ENCODE measurements at places on chromosomes 5 and 9.

DNA sequence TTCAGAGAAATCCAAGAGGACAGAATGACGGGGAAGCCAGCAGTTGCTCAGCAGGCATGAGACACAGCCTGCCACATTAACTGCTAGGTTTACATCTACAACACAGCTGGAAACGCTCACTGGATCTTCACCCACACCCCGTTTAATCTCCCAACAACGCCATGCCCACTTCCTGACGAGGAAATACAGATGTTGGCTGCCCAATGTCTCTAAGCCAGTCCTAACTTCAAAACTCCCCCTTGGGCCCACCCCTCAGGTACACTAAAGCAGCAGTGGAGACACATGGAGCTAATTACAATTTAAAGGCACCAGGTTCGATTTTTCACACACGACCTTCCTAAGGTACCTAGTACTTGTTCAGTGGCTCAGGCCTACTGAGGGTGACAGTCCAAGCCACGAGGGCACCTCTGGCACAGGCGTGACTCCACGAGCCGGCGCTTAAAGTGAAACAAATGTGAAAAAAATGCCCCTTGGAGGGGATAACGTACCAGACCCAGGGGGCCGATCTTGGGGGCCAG lies 904 bp downstream of the RPL12 start:
- no peak for DNase-seq

DNA sequence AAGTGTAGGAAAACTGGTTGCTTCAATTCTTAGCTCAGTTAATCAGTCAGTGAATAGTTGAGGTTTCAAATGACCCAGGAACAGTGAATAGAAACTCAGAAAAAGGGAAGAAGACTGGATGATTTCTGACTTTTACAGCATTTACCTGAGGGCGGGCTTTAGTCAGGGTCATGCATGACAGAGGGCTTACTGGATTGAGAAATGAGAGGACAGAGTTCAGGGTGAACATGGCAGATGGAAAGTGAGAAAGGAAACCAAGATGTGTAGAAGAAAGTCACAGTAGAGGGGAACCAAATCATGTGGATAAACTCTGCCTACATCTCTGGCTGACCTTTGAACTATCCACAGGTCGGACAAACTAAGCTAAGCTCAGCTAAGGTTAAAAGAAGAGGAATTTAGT lies 596.0 kb downstream of the SEMA5A start:
- DNase-seq = no peak

DNA sequence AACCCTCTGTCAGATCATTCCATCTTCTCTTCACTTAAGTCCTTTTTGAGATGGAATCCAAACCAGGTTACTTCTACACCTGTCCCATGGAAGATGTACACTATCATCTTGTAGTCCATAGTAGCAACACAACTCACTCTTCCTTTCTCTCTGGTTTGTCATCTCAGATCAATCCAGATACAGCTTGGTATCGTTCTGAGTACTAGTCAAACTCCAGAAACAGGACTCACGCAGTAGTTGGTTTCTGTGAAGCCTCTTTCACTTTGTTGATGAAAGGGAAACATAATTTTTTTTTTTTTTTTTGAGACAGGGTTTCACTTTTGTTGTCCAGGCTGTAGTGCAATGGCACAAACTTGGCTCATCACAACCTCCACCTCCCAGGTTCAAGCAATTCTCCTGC lies 484.0 kb downstream of the PRDM9 start:
- no peak for DNase-seq

- no peak for DNase-seq
Observed at GRCh38 chr9:128053560-128053959, 13.6 kb downstream of the NAIF1 start.

GRCh38 chr9:27618066-27618465 lies 44.8 kb upstream of the C9orf72 start:
- DNase-seq = no peak

DNA sequence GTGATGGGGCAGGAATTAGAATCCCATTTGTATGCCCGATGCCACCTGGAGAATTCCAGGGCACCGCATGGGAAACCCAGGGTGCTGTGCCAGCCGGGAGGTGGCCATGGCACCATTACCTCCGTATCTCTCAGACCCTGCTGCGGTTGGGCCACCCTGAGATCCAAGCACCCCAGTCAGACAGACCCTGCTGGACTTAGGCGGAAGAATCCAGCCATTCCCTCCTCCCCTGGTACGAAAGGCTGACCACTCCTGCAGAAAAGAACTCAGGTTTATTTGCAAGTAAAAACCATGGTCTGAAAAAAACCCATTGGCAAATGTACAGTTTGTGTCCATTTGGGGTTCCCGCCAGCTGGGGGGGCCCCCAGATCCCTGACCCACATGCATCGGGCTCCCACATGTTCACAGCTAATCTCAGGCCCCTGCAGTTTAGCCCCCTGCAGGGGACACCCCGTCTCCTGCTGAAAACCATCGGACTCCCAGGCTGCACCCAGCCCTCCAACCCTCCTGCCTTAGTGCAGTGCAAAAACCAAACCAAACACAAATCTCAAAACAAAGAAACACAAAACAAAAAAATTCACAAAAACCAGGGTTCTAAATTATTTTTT lies 23.6 kb upstream of the SARDH start:
- DNase-seq = no peak

DNA sequence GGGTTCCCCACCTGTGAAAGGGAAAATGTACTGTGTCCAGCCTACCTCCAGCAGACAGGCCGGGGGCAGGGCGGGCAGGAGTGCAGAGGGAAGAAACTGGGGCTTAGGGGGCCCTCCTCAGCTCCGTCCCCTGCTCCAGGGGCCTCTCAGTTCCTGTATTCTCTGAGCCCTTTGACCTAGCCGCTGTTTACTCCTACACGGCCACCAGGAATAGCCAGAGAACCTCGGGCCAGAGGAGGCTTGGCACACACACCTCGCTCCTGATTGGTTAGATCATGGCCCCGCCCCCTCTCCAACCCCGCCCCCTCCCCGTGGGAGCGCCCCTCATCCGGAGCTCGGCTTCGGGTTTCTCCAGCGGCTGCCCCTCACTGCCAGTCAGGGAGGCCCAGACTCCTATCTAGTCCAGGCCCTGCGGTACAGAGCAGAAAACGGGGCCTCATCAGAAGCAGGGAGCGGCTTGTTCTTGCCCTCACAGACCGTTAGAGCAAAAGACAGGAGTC lies 2.2 kb downstream of the ST6GALNAC6 start:
- peak; percentile 57 for DNase-seq

DNA sequence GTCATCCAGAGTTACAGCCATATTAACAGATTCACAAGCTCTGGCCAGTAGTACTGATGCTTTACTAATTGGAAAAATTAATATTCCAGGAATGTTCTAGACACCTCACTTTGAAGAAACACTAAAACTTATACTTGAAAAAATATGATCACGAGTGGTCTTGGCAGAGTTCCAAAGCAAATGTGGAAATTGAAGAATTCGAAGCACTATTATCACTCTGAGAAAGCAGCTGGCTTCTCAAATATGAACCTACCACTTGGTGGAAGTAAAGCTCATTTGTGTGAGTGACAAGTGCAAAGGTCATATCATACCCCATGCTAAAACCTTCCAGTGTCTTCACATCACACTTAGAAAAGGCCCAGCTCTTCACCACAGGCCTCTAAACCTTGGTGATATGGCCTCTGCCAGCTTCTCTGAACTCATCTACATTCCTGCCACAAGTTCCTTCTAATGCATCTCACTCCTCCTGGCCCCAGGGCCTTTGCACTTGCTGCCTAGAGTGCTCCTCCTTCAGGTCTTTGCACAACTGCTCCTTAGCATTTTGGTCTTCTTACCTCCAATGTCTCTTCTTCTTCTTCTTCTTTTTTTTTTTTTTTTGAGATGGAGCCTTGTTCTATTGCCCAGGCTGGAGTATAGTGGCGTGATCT lies 175.7 kb upstream of the SMIM23 start:
- no peak for DNase-seq

- no peak for DNase-seq
Observed at GRCh38 chr5:109413458-109413857, 3.7 kb upstream of the PJA2 start.

DNA sequence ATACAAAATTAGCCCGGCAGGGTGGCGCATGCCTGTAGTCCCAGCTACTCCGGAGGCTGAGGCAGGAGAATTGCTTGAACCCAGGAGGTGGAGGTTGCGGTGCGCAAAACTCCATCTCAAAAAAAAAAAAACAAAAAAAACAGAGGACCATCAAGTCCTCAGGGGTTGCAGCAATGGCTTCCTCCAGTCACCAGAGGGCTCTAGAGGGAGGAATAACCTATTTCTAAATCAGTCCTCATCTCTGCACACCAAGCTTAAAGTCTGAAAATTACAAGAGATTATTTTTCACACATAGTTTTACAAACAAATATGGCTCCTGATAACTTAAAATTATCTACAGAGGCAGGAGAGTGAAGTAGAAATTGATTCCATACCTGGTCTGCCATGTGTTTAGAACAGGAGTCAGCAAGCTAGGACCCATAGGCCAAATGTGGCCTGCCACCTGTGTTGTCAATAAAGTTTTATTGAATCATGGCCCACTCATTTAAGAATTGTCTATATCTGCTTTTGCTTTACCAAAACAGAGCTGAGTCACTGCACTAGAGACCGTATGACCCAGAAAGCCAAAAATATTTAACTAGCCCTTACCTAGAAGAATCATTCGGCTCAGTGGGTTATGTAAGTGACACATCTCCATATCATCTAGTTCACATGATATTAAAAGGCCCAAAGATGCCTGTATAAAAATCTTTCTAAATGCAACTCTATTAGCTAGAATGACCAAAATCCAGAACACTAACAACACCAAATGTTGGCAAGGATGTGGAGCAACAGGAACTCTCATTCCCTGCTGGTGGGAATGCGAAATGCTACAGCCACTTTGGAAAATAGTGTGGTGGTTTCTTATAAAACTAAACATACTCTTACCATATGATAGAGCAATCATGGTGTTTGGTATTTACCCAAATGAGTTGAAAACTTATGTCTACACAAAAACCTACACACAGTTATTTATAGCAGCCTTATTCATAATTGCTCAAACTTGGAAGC lies 207.7 kb downstream of the FRMD3 start:
- DNase-seq = no peak

GRCh38 chr5:40678460-40679147 lies 1.1 kb upstream of the PTGER4 start:
- DNase-seq = no peak

- DNase-seq = no peak
Observed at GRCh38 chr5:161547406-161547737, 847 bp upstream of the GABRB2 start.

DNA sequence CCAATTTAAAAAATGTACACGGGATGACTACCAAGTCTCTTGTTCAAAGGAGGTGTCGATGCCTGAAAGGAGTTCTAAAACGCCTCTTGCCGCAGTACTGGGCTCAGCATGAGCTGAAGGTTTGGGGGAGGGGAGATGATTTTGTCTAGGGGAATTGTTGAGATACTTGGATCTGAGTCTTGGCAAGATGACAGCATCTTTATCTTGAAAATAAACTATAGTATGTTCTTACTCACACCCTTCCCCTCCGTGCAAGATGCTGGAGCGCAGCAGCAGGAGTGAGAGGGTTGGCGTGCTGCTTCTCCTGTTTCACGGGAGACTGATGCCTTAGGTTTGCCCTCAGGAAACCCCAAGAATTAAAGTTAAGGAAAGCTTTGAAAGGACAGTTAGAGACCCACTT lies 47.3 kb downstream of the FAM78A start:
- peak; percentile 24 for DNase-seq

- DNase-seq = no peak
Observed at GRCh38 chr5:178396796-178397720, 164.5 kb upstream of the PHYKPL start.

DNA sequence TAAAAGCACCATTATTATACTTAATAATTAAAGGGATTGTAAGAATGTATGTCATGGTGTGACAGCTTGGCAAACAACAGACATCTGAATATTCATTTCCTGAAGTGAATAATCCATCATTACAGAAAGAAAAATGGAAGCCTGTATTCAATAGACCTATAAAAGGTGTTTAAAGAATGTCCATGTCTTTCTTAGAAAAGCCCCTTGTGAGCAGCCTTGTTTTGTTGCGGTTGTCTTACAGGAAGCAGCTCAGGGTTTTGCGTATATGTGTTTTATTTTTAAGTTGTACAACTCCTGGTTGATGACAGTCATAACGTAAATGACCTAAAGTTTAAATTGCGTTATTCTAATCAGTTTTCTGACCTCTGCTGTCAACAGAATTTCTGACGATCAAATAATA lies 53.8 kb downstream of the CAST start:
- no peak for DNase-seq

GRCh38 chr5:80042330-80042729 lies 7.2 kb downstream of the THBS4 start:
- DNase-seq = no peak

- DNase-seq = no peak
Observed at GRCh38 chr9:14993901-14994554, 83.8 kb upstream of the FREM1 start.

GRCh38 chr9:122126331-122127261 lies 33.0 kb downstream of the NDUFA8 start:
- DNase-seq = peak; percentile 30

DNA sequence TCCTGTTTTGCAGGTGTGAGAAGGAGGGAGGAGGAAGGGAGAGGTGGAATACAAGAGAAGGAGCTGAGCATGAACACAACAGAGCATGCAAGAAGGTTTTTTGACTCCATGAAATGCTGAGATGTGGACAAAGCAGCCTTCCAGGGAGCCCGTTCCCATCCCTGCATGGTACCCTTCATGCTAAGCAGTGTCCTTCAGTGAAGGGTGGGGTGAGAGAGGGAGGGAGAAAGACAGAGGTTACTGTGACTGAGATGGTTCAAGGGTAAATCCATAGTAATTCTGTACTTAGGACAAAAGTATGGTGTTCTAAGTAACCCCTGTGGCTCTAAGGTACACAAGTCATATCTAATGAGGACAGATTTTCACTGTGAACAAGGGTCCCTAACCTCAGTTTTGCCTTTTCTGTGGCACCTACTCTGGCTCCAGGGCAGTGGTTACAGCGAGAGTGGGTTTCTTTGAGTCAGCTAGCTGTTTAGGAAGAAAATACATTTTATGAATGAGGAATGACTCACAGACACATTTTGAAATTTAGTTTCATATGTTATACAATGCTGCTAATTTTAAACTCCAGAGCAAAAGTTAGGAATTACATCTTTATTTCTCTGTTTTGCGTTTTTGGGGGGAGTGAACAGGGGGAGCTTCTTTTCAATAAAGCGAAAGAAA lies 184.9 kb upstream of the SLC12A2 start:
- no peak for DNase-seq

DNA sequence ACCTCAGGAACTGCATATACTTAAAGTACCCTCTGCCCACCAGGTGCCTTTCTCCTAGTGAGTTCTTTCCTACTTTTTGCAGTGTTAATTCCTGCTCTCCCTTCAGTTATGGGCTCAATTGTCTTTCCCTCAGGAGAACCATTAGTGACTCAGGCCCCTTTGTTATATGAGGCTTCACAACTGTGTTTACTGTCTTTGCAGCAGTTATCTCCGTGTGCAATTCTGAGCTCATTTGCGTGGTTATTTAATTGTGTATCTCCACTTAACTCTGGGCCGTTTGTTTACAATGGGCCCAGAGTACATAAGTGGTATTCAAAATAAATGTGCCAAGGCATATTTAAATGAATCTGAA lies 9.6 kb downstream of the FBXO38 start:
- DNase-seq = no peak

GRCh38 chr9:20043035-20043434 lies 254.2 kb upstream of the SLC24A2 start:
- DNase-seq = no peak

GRCh38 chr9:78986446-78986845 lies 585.3 kb upstream of the TLE4 start:
- DNase-seq = no peak
